ENCODE measurements at places on chromosomes 4 and X. TPM values are rescaled to one million over a fixed set of nuclear protein-coding genes. Genes with fewer than 3 reads are reported as not detected.

GRCh38 chr4:168662297-168662984 lies 165.6 kb downstream of the PALLD start:
- DNase-seq, result no peak

DNA sequence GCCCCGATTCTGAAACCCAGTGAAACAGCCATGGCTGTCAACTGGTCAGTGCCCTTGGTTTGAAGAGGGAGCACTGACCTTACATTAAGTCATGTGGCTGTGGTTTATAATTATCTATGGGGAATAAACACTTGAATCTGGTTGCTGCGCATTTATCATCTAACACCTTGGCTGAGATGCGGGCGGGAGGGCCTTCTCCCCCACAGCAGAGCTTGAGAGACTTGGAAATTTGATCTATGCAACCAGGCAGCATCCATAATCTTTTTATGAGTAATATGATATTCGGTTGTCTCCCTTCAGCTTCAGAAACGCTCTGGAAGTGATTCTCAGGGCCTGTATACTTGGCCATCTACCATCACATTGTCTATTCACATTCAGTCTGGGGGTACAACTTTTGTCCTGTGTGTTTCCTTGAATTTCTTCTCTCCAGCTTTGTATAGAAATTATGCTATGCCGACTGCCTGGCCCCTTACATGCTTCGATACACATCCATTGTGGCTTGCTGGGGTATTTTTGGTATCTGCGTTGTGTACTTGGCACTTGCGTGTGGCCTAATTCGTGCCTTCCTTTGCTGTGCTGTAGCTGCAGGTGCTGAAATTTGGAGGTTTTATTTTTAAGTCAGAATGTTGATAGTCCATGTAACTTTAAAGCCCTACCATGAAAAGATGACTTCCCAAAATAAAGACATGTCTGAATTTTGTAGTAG lies 321.6 kb downstream of the ARHGAP10 start:
- peak; percentile 43 for DNase-seq

DNA sequence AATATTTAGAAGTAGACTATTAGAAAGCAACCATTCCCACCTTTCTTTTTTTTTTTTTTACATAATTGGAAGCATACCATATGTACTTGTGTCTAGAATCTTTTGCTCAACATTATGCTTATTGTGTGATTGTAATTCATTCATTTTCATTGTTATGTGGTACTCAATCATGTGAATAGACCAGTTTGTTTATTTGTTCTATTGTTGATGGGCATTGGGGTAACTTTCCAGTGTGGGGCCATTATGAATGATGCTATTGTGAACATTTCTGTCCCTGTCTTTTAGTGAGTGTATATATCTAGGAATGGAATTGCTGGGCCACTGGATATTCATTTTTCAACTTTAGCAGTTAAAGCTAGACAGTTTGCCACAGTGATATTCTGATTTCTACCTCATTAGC lies 62.5 kb upstream of the MCUB start:
- DNase-seq, result no peak

GRCh38 chrX:150806827-150807226 lies 91.6 kb downstream of the CD99L2 start:
- no peak for DNase-seq

The WWC2 gene
- total RNA-seq, result 42.3 TPM

The NKAP gene
- 5.0 TPM for total RNA-seq
